ENCODE measurements at places on chromosomes 3 and 15. TPM values are rescaled to one million over a fixed set of nuclear protein-coding genes. Genes with fewer than 3 reads are reported as not detected.
A peak's percentile ranks its signal among the peaks of the same experiment; 100 is the strongest.

The DPH6 gene
- total RNA-seq: 15.4 TPM

DNA sequence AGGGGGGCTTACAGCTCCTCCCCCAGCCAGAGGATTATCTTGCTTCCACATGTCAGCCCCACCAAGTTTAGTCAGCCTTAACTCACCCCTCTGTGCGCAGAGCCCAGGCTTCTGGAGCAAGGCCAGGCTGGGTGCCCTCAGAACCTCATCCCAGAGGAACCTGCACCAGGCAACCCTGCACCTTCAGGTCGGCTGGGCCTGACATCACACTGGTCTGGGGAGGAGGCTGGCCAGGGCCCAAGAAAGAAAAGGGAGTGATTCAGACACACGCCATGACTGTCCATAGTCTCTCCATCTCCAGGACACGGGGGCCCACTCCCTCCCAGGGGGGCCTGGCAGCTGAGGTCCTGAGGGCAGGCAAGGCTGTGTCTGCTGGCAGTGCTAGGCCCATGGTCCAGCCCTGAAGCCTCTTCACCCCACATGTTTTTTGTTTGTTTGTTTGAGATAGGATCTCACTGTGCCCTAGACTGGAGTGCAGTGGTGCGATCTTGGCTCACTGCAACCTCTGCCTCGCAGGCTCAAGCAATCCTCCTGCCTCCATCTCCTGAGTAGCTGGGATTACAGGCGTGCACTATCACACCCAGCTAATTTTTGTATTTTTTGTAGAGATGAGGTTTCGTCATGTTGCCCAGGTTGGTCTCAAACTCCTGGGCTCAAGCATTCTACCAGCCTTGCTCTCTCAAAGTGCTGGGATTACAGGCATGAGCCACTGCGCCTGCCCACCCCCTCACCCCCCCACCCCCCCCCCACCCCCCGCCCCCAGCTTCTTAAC lies 11.1 kb downstream of the TNK2 start:
- no peak overlapping the region for H3K27ac ChIP-seq
- H3K27me3 ChIP-seq: no peaks in the 10 kb centered on the region
- no peak overlapping the region for H3K4me3 ChIP-seq
- no peaks in the 10 kb centered on the region for H3K36me3 ChIP-seq
- peaks cover 31% of the 10 kb centered on the region for H3K4me1 ChIP-seq

DNA sequence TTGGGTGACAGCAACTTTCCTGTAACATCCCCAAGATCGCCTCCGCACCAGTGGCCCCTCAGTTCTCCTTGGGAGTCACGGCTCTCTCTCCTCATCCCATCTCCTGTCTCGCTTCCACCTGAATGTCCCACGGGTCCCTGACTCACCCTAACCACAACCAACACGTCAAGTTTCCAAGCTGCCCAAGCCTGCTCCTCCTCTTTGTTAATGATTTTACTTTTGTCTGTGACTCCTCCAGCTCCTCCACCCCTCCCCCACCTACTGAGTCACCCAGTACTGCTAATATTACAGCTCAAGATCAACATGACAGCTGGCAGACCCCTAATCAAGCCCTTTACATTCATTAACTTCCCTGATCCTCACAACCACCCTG lies 39.3 kb downstream of the BDH1 start:
- no peaks in the 10 kb centered on the region for H3K27me3 ChIP-seq
- H3K36me3 ChIP-seq: peaks cover 48% of the 10 kb centered on the region
- no peak overlapping the region for H3K4me3 ChIP-seq
- H3K27ac ChIP-seq: peak overlapping the region; percentile 36

GRCh38 chr3:168251371-168251770 lies 155.6 kb upstream of the GOLIM4 start:
- H3K4me1 ChIP-seq: no peaks in the 10 kb centered on the region
- no peaks in the 10 kb centered on the region for H3K27me3 ChIP-seq
- H3K4me3 ChIP-seq: no peak overlapping the region
- H3K36me3 ChIP-seq: no peaks in the 10 kb centered on the region
- DNase-seq: no peak

The DOCK3 gene
- total RNA-seq: 0.04 TPM

- H3K4me3 ChIP-seq: no peak overlapping the region
- no peaks in the 10 kb centered on the region for H3K27me3 ChIP-seq
- DNase-seq: no peak
- no peak overlapping the region for H3K27ac ChIP-seq
These were observed 153.8 kb downstream of the IGF1R start for GRCh38 chr15:98802187-98802586.

The KBTBD8 gene
- 79.9 TPM for total RNA-seq

- H3K27ac ChIP-seq: no peak overlapping the region
- H3K27me3 ChIP-seq: no peaks in the 10 kb centered on the region
These were observed 21.3 kb upstream of the HCN4 start for GRCh38 chr15:73389971-73390544.

The EFHB gene
- total RNA-seq: not detected

DNA sequence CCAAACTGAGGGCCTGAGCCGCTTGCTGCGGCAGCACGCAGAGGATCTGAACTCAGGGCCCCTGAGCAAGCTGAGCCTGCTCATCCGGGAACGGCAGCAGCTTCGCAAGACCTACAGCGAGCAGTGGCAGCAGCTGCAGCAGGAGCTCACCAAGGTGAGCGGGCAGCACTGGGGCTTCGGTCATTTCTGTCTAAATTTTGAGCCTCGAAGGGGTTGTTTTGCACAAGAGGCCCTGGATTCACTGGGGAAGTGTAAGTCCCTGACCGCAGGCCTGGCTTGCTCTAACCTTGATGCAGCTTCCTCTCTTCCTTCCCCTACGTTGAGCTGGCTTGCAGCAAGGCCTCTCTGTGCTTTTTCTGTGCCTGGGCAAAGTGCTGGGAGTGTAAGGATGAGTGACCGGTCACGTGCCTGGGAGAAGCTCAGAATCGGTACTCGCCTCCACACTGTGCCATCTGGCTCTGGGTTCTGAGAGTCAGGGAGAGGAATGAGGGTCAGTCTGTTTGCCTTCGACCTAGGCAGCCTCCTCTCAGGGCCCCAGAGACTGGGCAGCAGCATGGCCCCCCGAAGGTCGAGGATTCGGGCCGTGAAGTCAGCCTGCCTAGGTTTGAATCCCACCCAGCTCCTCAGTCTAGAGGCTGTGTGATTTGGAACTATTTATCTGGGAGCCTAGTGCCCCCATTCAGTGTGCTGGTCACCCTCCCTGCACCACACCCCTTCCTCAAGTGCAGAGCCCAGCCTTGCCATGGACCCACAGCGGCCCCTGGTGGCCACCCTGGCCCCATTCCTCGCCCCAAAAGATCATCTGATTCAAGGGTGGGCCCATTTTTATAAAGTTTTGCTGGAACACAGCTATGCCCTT lies 1.4 kb downstream of the FES start:
- no peaks in the 10 kb centered on the region for H3K27me3 ChIP-seq
- DNase-seq: peak; percentile 92
- H3K4me3 ChIP-seq: peak overlapping the region; percentile 66
- H3K4me1 ChIP-seq: peaks cover 60% of the 10 kb centered on the region

- 0 out of 2 replicates have a peak, but pooled peaks cover 2% of the 10 kb centered on the region for H3K4me1 ChIP-seq
- DNase-seq: no peak
- no peaks in the 10 kb centered on the region for H3K36me3 ChIP-seq
- no peak overlapping the region for H3K27ac ChIP-seq
- no peak overlapping the region for H3K4me3 ChIP-seq
These were observed 123.6 kb upstream of the DPH6 start for GRCh38 chr15:35669432-35670045.

DNA sequence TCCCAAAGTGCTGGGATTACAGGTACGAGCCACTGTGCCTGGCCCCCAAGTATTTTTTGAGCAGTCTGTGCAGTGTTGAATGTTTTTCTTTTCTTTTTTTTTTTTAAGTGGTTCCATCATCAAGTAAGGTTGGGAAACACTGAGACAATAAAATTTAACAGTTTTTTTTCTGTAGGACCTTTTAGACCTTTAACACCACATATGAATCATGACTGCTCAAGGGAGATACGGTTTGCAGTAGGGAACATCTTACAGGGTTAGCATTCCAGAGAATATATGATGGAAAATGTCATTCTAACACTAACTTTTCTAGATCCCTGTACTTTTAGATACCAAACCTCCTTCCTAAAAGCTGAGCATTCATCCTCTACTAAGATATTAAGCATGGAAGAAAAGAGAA lies 41.7 kb downstream of the SNX4 start:
- no peak overlapping the region for H3K4me3 ChIP-seq
- no peak overlapping the region for H3K27ac ChIP-seq
- H3K4me1 ChIP-seq: no peaks in the 10 kb centered on the region

The CAPN7 gene
- total RNA-seq: 36.5 TPM

DNA sequence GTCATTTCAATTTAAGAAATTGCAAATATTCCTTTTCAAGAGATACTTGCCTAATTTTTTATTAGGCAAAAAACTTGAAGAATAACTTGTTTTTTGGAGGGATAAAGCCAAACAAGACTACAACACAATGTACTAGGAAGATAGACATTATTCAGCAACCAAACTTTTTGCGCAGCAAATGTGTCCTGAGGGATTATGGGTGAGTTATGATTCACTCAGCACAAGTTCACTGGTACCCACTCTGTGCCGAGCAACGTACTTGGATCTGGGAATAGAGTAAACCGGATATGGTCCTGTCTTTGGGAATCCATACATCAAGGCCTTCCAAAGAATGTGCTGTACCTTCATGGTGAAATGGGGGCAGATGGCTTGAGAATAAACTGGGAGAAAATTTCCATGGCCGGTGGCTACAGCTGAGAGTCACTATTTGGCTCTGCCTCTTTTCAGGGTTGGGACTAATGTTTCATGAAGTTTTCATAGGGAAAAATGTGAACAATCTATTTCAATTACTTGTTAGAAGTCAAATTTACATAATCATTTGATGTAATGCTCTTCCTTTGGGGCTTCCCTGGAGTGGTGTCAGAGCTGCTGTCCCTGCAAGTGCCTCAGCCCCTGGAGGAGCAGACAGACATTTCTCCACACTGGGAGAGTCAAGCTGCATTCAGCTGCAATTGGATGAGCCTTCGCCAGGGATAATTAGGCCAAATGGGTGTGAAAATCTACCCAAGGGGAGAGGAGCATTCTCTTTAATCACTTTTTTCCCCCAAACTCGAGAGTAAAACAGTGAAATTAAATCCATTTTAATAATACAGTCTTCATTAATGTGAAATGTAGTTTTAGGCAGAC lies 315.2 kb downstream of the CLSTN2 start:
- H3K27me3 ChIP-seq: no peaks in the 10 kb centered on the region
- H3K4me3 ChIP-seq: no peak overlapping the region
- H3K36me3 ChIP-seq: no peaks in the 10 kb centered on the region
- no peaks in the 10 kb centered on the region for H3K4me1 ChIP-seq
- no peak for DNase-seq

DNA sequence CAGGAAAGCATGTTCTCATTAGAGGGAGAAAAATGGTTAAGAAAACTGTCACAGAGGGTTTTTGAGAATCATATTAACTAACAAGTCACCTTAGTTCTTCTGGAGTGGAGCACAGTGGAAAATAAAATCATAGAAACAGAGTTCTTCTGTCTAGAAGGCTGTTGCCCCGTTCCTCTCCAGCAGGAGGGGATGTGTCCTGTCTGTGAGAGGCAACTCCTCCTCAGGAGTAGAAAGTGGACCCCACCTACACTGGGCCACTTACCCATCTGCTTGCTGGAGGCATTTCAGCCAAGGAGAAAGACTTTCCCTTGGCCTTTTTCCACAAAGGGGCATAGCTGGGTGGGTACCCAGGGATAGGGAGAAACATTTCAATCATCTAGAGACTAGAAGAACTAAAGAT lies 106.6 kb downstream of the SSR3 start:
- no peak overlapping the region for H3K4me3 ChIP-seq
- DNase-seq: peak; percentile 62
- no peaks in the 10 kb centered on the region for H3K36me3 ChIP-seq
- H3K27me3 ChIP-seq: no peaks in the 10 kb centered on the region
- H3K27ac ChIP-seq: no peak overlapping the region

The P2RY13 gene
- total RNA-seq: 0.97 TPM

The LSAMP gene
- not detected for total RNA-seq

GRCh38 chr3:9249273-9250192 lies at the start of gene SRGAP3:
TSS of gene SRGAP3 (minus strand) at chr3:9249646. CDS start at chr3:9248951, 695 bp downstream.
- H3K36me3 ChIP-seq: no peaks in the 10 kb centered on the region
- peak within 1 kb of the TSS; percentile 71 for H3K4me3 ChIP-seq
- H3K27ac ChIP-seq: no peak within 1 kb of the TSS
- DNase-seq: peak; percentile 95

GRCh38 chr3:148319960-148320359 lies 377.7 kb upstream of the AGTR1 start:
- peak overlapping the region; percentile 52 for H3K4me3 ChIP-seq
- H3K27ac ChIP-seq: peak overlapping the region; percentile 98
- H3K27me3 ChIP-seq: no peaks in the 10 kb centered on the region
- peak; percentile 78 for DNase-seq
- H3K36me3 ChIP-seq: no peaks in the 10 kb centered on the region

DNA sequence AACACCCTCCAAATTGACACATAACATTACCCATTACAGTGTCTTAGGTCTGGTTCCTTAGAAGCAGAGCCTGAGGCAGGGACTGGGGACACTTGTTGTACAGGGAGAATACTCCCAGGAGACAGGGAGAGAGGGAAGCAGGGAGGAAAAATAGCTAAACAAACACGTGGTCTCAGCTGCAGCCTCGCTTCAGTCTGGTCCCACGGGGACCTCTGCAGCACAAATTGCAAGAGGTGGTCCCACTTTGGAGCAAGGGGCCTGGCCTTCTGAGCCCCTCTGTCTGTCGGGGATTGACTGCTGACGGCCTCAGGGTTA lies 25.0 kb upstream of the PLA2G4D start:
- no peaks in the 10 kb centered on the region for H3K27me3 ChIP-seq
- no peaks in the 10 kb centered on the region for H3K36me3 ChIP-seq
- no peak overlapping the region for H3K27ac ChIP-seq
- no peak for DNase-seq

- H3K36me3 ChIP-seq: no peaks in the 10 kb centered on the region
- no peaks in the 10 kb centered on the region for H3K27me3 ChIP-seq
- no peaks in the 10 kb centered on the region for H3K4me1 ChIP-seq
- no peak for DNase-seq
These were observed 57.5 kb downstream of the ZPLD1 start for GRCh38 chr3:102492300-102492699.

DNA sequence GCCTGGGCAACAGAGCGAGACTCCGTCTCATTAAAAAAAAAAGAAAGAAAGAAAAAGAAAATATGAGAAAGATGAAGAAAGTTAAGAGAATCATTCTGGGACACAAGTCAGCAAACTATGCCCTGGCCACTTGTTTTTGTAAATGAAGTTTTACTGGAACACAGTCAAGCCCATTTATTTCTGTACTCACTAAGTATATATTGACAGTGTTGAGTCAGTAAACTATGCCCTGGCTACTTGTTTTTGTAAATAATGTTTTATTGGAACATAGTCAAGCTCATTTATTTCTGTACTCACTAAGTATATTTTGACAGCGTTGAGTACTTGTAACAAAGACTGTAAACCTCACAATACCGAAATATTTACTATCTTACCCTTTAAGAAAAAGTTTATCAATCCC lies 42.2 kb upstream of the SIN3A start:
- H3K4me1 ChIP-seq: no peaks in the 10 kb centered on the region
- DNase-seq: no peak
- H3K27ac ChIP-seq: no peak overlapping the region
- no peaks in the 10 kb centered on the region for H3K27me3 ChIP-seq

DNA sequence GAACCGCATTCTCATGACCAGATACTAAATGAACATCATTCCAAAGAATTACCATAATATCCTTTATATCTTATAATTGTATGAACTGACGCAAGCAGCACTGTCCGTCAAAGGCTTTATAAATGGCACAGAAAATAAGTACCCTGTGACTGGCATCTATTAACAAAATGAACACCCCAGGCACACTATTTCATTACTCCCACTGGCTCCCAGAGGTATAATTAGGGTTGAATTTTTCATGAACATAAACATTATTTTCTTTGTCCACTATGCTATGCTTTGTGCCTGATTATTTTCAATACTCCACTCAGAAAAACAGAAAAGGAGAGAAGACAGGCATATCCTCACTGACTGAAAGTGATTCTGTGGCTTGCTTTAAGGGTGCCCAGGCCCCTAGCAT lies 71.1 kb downstream of the LYZL4 start:
- no peaks in the 10 kb centered on the region for H3K27me3 ChIP-seq
- H3K36me3 ChIP-seq: no peaks in the 10 kb centered on the region
- DNase-seq: no peak
- no peak overlapping the region for H3K4me3 ChIP-seq
- no peaks in the 10 kb centered on the region for H3K4me1 ChIP-seq
